GM06990 (cell line): ENCODE measurements at places on chromosomes 6 and 20.

DNA sequence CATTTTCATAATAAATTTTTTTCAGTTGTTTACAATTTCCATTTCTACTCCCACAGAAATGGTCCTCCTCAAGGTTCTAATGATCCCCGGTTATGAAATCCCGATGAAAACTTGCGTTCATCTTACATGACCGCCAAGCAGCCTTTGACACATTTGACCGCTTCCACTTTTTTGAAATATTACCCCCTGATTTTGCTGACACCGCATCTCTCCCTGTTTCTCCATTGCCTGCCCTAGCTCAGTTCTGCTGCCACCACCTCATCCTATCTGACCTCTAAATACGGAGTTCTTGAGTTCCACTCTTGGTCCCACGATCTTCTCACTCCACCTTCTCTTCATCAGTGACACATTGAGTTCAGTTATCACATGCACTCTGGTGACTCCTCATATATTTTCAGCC is 74.1 kb downstream of the SLC35B3 start:
- DNase-seq, result no peak

- DNase-seq, result no peak
These were observed 66.6 kb downstream of the CLVS2 start for GRCh38 chr6:123062670-123063069.

DNA sequence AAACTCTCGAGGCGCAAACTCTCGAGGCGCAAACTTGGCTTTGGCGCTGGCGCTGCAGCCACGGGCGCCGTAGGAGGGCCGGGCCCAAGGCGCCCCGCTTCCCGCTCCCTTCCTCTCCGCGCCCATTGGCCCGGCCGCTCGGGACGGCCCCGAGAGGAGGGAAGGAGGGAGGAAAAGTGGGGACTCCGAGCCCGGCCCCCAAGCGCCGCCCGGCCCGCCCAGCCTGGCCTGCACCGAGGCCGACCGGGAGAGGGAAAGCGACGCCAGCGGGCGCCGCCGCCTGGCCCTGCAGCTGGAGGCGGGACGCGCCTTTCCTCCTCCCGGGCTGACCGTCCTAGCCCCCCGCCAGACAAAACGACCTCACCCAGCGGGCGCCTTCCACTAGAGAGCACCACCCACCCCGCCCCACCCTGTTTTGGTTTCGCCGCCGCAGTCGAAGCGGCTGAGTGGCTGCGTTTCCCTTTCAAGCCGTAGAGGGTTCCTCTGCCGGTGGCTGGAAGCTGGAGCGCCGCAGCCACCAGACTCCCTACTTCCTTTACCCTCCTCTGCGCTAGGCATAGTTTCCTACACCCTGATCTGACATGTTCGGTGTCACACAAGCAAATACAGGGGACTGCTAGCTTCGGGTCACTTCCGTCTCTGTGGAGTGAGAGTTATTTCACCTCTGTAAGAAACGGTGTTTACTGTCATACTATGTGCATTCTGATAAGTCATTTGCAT is at the start of gene MBOAT1:
TSS of gene MBOAT1 (minus strand) at position 78 of the 720 bp plus-strand sequence. CDS start 235 bp downstream, outside the sequence.
- peak; percentile 88 for DNase-seq

GRCh38 chr6:136823128-136823660 is 802 bp downstream of the PEX7 start:
- no peak for DNase-seq

DNA sequence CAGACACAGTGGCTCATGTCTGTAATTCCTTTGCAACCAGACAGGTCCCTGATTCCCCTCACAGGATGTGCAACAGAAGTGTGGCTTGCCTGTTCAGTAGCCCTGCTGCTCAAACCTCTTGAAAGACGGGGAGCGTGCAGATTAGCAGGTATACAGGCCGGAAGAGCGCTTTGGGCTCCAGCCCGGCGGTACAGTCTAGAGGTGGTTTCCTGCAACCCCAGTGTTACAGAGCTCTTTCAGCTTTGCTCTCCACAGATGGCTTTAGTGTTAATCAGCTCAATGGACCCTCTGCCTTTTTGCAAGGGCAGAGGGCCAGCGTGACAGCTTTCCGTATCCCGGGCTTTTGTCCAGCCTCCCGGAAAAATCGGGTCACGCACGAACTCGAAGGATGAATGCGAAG is 67.2 kb upstream of the TNFRSF21 start:
- DNase-seq, result peak; percentile 25
